Left forelimb (tissue), 1 donor: ENCODE measurements at places on chromosomes 3 and 15.

- no peak for DNase-seq
Measured at GRCh38 chr3:169526246-169526645, 137.3 kb downstream of the MECOM start.

- no peak for DNase-seq
Measured at GRCh38 chr3:111627092-111627491, 31.9 kb upstream of the ZBED2 start.

DNA sequence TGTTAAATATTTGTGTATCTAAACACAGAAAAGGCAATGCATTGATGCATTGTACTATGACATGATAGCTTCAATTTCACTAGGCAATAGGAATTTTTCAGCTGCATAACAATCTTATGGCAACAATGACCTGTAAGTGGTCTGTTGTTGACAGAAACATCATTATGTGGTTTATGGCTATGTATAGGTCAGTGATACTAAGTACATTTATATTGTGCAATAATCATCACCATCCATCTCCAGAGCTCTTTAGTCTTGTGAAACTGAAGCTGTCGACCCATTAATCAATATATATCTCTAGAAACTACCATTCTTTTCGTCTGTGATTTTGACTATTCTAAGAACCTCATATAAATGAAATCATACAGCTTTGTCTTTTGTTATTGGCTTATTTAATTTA lies 200.1 kb upstream of the ZNF717 start:
- no peak for DNase-seq

DNA sequence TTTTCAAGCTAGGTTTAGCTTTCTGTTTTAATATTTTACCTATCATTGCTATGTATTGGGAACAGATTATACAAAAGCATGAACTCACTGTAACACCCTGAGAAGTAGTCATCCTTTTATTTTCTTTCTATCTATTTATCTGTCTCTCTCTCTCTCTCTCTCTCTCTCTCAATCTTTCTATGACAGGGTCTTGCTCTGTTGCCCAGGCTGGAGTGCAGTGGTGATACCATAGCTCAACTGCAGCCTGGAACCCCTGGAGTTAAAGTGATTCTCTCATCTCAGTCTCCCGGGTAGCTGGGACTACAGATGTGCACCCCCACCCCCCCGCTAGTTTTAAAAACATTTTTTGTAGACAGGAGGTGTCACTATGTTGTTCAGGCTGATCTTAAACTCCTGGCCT lies 28.9 kb downstream of the PRTG start:
- no peak for DNase-seq

- no peak for DNase-seq
Measured at GRCh38 chr3:119524931-119525662, 26.8 kb downstream of the TIMMDC1 start.

- DNase-seq, result no peak
Measured at GRCh38 chr3:28682121-28682520, 333.5 kb upstream of the AZI2 start.

GRCh38 chr3:2958551-2958950 lies 151.6 kb downstream of the IL5RA start:
- no peak for DNase-seq

- DNase-seq, result no peak
Measured at GRCh38 chr3:111648991-111649579, 53.9 kb upstream of the ZBED2 start.

- peak; percentile 78 for DNase-seq
Measured at GRCh38 chr3:178454726-178455125, 81.5 kb upstream of the KCNMB2 start.

GRCh38 chr3:56624725-56625124 lies 58.3 kb downstream of the TASOR start:
- DNase-seq, result no peak

DNA sequence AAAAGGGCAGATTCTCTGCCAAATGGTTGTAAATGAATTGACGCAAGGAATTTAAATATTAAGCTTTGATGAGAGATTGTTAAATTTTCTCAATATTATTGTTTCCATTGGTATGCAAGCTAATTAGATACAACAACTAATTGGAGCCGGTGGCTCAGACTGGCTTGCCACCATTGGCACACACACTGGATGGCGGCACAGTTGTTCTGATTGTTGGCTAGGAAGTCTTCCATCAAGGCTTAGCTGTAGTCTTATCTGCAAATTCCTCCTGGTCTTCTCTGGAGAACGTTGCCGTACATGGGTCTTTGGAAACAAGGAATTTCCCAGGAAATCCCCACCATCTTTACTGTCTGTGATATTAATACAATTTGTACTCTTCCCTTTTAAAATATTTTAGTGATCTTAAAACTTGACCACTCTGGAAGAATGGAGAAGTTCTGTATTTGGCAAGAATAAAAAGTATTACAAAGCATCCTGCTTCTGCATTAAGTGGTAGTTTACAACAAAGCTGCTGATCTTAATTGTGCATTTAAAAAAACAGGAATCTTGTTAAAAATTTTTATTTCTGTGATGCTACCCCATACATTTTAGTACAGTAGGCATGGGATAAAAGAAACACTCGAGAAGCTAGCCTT lies 126.5 kb downstream of the UBE2E2 start:
- no peak for DNase-seq

DNA sequence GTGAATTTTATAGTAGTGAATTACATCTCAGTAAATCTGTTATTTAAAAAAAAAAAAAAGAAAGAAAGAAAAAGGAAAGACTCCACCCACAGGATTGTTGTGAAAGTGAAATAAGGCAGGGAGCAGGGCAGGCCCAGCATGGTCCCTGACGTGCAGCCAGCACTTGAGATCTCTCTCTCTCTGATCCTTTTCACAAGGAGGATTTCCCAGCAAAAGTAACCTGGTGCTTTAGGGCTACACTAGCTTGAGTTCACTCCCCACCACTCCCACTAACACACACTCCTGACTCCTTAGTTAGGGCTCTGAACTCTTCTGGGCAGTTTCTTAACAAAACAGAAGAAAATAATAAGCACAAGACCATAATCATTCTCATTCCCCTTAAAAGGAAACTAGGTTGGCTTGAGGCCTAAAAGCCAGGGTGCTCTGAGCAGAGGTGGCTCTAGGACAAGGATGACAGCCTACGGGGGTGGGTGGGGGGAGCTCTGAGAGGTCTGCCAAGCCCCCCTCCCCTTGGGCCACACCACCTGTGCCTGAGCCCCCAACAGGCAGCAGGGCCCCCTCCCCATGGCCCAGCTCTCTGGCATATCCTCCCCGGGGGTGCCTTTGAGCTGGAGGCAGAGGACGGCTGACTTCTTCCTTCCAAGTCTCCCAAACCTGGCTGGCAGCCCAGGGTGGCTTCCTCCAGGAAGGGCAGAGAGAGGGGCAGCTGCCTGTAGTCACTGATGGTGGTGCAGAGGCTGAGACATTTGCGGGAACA lies 856 bp downstream of the TMEM40 start:
- no peak for DNase-seq

DNA sequence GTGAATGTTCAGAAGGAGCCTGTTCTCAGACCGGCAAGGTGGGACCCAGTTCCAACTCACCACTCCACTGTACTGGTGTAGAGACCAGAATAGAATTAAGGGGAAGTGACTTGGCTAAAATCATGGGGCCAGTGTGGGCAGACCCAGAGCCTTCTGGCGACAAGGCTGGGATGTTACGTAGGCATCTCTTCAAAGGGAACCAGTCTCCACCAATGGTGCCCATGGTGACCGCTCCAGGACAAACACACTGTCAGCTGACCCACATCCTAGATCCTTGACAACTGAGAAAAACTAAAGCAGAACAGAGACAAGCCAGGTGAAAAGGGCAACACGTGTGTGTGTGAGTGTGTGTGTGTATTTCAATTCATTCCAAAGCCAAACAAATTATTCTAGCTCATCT lies 321.7 kb upstream of the FRG2C start:
- DNase-seq, result no peak

DNA sequence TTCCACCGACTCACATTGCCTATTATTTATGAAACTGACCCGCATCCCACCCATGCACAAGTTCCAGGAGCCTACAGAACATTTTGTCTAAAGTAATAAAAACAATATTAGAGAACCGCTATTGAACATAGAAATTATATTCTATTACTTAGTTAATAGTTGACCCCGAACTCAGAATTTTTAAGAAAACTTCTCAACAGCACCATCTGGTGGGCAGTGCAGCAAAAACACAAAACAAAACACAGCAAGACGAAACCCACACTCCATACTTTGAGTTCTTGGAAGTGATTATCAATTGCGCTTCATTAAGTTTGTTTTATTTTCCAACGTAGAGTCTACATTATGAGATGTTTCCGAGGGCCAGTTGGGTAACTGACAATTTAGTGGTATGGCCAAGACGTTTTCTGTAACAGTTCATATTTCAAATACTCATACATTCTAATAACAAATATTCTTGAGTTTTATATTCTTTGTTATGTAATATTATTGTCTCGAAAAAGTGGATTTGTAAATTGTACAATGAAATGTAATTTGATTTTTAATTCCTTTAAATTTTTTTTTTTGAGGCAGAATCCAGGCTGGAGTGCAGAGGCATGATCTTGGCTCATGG lies 24.0 kb upstream of the C3orf70 start:
- no peak for DNase-seq

DNA sequence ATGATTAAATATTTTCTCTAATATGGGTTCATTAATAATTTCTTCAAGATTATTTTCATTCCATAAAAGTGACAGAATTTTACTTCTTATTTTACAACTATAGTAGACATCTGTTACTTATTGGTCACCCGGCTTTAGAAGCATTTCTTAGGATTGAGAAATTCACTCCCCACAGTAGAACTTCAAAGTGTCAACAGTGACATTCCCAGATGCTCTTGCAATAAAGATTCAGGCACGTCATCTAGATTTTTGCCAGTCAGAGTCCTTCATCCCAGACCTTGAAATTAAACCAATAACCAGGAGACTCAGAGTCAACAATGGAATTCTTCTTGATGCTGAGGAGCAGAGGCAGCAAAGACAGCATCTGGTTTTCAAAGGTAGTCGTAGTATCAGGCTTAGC lies 190.8 kb downstream of the VGLL3 start:
- DNase-seq, result no peak

GRCh38 chr3:150030841-150031240 lies 60.1 kb upstream of the PFN2 start:
- no peak for DNase-seq

DNA sequence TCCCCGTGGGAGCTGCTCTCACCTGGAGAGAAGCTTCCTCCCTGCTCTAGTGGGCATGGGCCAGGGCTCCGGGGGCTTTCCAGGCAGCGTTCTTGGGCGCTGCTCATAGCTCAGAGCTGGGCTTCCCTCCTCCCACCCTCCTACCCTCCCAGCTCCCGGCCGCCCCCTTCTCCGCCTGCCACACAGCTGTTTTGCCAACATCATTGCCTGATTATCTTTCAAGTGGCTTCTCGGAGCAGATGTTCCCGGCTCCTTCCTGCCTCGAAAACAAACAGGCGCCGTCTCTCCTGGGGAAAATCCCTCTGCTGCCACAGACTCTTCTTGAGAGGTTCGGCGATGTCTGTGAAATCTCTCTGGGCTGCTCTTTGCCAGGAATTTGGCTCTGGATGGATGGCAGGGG lies 195.6 kb downstream of the RPLP1 start:
- peak; percentile 67 for DNase-seq

DNA sequence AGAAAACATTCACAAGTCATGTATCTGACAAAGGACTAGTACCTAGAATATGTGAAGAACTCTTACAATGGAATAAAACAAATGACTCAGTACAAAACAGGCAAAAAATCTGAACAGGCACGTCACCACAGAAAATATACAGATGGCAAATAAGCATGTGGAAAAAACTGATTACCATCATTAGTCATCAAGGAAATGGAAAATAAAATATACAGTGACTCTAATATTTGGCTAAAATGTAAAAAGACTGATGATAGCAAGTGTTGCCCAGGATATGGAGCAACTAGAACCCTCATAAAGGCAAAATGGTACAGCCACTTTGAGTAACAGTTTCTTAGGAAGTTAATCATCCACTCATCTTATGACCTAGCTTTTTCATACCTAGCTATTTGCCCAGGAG lies 95.8 kb upstream of the ABHD17C start:
- no peak for DNase-seq

- no peak for DNase-seq
Measured at GRCh38 chr3:15535732-15536131, 14.2 kb upstream of the COLQ start.

GRCh38 chr3:129077222-129077621 lies 16.6 kb downstream of the GP9 start:
- no peak for DNase-seq

GRCh38 chr15:43465100-43465499 lies 27.9 kb downstream of the TP53BP1 start:
- no peak for DNase-seq

DNA sequence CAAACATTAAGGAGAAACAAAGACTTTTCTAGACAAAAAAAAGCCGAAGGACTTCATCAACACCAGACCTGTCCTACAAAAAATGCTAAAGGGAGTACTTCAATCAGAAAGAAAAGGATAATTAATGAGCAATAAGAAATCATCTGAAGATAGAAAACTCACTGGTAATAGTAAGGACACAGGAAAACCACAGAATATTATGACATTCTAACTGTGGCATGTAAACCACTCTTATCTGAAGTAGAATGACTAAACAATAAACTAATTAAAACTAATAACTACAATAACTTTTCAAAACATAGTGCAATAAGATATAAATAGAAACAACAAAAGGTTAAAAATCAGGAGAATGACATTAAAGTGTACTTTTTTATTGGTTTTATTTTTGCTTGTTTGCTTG lies 584.5 kb upstream of the CCDC54 start:
- DNase-seq, result no peak

GRCh38 chr15:96849271-96849900 lies 518.9 kb downstream of the NR2F2 start:
- DNase-seq, result no peak

DNA sequence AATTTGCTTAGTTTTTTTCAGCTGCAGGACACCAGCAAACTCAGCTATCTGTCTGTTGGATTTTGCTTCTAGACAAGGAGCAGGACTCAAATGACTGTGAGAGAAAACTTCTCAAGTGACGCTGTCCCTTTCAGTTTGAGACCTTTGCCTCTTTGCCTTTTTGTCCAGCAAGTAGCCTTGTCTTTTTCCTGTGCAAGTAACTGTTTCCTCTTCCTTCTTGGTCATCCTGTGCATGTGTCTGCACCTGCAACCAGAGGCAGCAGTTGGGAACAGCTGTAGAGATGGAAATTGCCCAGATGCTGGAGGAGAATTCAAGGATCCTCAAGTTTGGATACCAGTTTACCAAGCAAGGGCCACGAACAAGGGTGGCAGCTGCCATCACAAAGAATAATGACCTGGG lies 23.3 kb upstream of the TMOD3 start:
- DNase-seq, result no peak

- DNase-seq, result no peak
Measured at GRCh38 chr3:66656609-66657008, 155.8 kb upstream of the LRIG1 start.

GRCh38 chr15:28001641-28002040 lies 97.5 kb downstream of the OCA2 start:
- DNase-seq, result no peak

DNA sequence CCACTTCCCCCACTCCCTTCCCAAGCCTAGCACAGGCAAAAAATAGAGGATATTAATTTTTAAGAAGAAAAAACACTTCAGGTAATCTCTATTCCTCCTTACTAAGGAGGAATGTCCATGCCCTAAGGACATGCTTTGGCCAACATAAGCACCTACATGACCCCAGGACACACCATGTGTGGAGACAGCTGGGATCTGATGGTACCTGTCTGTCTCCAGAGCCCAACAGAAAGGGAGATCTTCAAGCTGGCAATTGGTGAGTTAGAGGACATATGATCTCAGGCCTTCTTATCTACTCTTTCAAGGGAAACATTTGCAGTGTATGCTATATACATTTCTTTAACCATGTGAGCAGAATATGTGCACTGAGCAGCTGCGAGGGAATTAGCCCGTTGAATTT lies 7.0 kb downstream of the TM4SF4 start:
- DNase-seq, result no peak
